ENCODE measurements at places on chromosomes 3 and 15.

- DNase-seq, result no peak
Measured at GRCh38 chr15:96756656-96757055, 426.2 kb downstream of the NR2F2 start.

- no peak for DNase-seq
Measured at GRCh38 chr3:177676947-177677587, 479.8 kb upstream of the TBL1XR1 start.

DNA sequence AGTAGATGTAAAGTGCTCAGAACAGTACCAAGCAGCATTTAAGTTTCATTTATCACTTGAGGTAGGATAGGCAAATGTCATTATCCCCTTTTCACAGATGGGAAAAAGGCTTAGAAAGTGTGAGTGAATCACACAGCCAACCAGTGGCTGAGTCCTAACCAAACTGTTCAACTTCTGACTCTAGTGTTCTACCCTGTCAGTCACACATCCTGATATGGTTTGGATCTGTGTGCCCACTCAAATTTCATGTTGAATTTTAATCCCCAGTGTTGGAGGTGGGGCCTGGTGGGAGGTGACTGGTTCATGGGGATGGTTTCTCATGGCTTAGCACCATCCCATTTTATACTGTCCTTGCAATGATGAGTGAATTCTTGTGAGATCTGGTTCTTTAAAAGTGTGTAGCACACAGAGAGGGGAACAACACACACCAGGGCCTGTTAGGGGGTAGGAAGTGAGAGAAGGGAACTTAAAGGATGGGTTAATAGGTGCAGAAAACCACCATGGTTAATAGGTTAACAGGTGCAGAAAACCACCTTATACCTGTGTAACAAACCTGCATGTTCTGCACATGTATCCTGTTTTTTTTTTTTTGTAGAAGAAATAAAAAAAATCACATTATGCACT, 304.7 kb downstream of the SUCLG2 start:
- no peak for DNase-seq

GRCh38 chr15:68420186-68420684, 11.7 kb downstream of the ITGA11 start:
- DNase-seq, result no peak

- DNase-seq, result no peak
Measured at GRCh38 chr3:196966526-196967401, 1.9 kb downstream of the PIGZ start.

DNA sequence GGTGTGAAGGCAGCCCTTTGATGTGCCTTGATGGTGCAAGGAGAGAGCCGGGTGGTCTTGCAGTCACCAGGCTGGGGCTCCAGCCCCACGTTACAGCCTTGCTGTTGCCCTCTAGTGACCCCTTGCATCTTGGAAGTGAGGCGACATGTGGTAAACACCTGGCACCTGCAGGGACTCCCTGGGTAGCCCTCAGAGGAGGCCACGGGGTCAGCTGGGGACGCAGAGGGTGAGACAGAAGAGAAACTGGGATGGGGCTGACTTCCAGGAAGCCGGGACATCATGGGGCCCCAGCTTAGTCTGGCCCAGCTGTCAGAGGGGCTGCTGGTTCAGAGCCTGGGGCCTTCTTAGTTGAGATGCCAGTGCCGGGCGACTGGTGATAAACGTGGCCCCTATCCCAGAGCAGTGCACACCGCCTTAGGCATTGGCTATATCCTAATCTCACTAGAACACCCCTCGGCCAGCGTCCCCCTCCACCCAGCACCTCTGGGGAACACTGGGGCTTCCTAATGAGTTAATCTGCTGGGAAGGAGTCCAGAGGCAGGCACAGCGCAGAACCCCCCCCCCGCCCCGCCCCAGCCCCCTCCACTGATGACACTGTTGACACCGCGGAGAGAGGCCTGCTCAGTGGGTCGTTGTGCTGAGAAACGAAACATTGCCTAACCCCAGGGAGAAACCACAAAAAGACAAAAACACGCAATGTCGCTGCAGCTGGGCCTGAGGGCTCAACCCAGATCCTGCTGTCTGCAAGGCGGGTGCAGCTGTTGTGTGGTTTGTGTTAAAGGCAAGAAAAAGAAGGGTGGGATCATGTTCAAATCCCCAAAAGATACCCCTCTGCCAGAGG, 60.5 kb upstream of the KLF13 start:
- peak; percentile 78 for DNase-seq

DNA sequence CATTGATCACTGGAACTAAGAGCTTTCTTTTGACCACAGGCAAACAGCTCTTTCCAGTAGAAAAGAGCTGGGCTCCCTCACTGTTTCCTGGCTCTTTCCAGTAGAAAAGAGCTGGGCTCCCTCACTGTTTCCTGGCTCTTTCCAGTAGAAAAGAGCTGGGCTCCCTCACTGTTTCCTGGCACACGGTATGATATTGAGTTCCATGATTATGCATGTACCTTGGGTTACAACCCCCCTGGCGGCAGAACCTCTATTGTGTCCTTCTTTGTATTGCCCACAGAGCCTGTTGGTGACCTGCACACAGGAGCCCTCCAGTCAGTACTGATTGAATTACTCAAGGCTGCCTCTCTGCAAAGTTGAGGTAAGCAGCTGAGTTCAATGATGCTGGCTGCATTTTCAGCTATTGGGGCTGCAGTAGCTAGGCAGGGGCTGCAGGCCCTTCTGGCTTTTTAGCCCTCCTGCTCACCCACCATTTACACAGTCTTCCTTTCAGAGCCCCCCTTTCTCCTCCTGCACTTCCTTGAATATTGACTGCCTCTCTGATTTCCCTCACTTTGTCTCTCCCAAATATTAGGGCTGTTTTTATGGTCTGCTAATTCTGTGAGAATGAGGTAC, 10.2 kb downstream of the ACKR2 start:
- no peak for DNase-seq

All from naive B cell (primary cell).